ENCODE measurements at places on chromosomes 5 and 9.

GRCh38 chr9:23858234-23858633, 32.2 kb upstream of the ELAVL2 start:
- no peak for DNase-seq

DNA sequence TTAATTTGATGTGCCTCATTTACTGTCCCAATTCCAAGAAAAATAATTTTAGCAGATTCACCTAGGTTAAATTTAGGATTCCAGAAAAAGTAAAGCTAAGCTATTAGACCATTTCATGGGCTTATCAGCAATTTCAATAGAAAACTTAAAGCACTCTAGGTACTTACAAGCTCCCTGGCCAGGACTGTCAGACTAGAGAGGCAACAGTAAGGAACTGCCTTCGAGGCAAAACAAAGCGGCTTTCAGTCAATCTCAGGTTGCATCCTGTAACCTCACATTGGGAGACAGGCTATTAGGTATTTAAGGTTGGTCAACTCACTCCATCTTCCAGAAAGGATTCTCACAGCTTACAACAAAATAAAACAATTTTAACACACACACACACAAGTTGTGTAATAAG, 48.7 kb upstream of the FSD1L start:
- DNase-seq: no peak

- no peak for DNase-seq
These were observed 86.5 kb downstream of the DAP start for GRCh38 chr5:10674582-10674981.

GRCh38 chr9:86885232-86885631, 62.1 kb downstream of the GAS1 start:
- no peak for DNase-seq

GRCh38 chr5:160297776-160298175, 14.6 kb downstream of the CCNJL start:
- DNase-seq: no peak

GRCh38 chr9:122144836-122145591, 14.6 kb downstream of the NDUFA8 start:
- DNase-seq: no peak

DNA sequence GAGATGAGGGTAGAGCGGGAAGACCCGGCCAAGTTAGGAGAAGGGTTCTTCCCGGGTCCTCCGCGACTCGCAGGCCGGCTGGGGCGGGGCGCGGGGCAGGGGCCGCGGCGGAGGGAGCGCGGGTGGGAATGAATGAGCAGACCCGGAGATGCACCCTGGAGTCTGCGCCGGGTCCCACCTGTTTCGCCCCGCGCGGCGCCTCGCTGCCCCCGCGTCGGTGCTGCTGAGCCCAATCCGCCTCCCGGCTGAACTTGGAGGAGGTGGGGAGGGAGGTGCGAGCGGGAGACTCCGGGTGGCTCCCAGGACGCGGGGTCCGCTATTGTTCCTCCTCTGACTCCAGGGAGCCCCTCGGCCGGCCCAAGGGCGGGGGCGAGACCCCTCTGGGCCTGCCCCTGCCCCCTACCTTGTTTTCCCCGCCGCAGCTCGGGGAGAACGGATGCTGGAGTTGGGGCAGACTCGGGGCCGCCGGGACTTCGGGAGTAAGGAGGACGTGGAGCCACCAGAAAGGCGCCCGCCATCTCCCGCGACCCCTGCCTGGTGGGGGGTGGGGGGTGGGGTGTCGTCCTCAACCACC, 659 bp downstream of the RAI14 start:
- DNase-seq: no peak

GRCh38 chr5:97229196-97229595, 46.1 kb upstream of the RIOK2 start:
- no peak for DNase-seq

GRCh38 chr5:126917918-126918614, 112.3 kb downstream of the MARCHF3 start:
- DNase-seq: no peak

GRCh38 chr5:175219366-175219765, 224.6 kb downstream of the DRD1 start:
- DNase-seq: no peak

DNA sequence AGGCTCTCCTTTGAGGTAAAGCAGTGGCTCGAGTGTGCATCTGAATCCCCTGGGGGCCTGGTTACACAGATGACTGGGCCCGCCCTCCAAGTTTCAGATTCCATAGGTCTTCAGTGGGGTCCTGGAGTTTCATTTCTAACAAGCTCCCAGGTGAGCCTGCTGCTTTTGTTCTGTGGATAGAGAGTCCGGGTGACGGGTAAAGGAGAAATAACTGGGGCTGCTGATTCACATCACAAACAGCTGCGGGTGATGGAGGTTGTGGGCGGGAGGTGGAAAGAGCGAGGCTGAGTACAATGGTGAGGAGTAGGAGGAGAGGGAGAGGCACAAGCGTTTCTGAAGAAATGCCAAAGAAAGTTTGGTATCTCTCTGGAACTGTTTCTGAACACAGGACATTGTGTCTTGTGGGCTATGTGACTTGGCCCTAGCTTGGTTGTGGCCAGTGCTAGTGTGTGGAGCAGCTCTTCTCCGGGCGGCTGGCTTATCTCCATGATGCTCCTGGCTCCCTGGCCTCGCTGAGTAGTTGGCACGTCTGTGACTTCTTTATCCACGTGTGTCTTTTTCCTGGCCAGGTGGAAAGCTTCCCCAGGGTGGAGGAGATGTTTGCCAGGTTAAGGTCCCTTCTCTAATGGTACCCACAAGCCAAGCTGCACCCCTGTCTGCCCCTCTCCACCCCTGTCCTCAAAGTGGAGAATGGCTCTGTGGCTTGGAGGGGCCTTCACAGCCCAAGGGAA, 61.7 kb downstream of the HSPA4 start:
- peak; percentile 48 for DNase-seq

DNA sequence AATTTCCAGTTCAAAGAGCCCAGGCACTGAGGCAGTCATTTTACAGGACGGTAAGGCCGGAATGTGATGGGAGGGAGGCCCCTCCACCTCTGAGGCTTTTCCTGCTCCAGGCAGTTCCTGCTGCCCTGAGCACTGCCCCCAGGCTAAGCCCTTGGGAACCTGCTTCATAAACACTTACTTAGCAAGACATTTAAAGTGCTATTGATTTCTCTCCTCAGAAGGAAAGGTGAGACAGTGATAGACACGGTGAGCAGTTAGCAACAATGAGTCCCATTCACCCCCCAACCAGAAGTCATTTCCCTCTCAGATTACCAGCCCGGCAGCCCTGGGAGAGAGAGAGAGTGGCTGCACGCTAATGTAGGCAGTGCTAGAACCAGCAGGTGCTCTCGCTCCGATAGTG, 462.5 kb downstream of the SPOCK1 start:
- no peak for DNase-seq

DNA sequence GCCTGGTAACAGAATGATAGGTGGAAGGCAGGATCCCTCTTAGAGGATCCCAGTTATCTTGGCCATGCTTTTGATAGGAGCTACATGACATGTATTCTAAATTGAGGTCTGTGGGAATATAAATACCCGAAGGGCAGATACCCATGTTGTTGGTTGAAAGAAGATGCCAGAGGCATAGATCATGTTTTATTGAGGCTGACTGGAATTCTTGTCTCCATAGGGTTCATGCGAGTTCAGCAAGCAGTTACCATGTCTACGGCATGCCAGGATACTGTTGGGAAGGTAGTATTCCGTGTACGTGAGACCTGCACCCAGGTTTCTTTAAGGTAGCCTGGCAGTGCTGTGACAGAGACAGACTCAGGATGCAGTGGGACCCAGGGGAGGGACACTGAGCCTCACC, 230.7 kb downstream of the NR3C1 start:
- DNase-seq: no peak

DNA sequence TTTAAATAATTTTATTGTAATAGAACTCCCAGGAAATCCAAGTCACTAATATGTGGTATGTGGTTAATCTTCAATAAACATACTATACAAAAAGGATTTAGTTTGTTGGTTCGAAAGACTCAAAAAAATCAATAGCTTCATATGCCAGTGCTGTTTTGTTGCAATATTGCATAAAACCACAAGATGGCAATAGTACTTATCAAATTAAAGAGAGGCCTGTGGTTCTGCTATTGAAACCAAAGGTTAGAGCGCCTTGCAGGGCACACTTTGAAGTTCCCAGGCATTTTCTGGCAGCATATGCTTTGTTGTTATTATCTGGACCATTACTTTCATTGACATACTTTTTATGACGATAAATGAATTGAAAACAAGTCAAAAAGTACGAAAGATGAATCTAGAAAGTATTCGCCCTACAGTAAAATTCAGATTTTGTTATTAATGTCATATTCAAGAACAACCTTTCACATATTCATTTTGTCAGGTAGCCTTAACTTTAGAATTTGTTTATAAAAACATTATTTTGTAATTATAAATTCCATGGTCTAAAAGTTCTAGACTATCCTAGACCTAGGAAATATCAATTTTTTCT, 316.3 kb downstream of the MCTP1 start:
- DNase-seq: peak; percentile 65

DNA sequence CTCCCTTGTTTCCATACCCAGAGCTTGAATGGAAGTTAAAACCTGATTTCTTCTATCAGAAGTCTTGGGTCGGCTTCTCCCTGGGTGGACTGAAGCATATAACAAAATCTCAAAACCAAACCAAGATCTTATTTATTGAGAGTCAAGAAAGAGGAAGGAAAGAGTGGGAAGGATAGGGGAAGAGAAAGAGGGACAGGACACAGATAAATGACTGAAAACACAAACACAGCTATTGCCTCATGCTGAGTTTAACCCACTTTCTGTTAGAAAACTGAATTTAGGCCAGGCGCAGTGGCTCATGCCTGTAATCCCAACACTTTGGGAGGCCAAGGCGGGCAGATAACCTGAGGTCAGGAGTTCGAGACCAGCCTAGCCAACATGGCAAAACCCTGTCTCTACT, 92.9 kb downstream of the PALM2AKAP2 start:
- DNase-seq: no peak

- no peak for DNase-seq
These were observed 136.2 kb upstream of the LPCAT1 start for GRCh38 chr5:1660001-1660400.

DNA sequence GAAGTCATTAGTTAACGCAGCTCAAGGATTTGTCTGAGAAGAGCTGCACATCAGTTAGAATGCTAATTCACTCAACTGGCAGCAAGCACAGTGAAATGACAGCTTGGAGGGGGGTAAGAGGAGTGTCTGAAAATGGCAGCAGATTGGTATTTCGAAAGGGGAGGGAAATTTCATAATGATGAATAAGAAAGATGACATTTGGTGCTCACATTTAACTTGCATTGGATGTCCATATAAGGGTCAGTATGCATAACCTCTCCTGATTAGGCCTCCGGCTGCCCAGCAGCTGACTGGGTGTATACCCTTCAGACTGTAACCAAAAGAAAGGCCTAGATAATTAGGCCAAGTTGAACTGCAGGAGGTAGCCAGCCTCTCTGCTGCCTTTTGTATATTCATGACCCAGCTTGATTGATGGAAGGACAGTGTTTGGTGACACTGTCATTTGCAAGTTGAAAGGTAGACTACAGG, 131.0 kb downstream of the PBX3 start:
- DNase-seq: no peak

DNA sequence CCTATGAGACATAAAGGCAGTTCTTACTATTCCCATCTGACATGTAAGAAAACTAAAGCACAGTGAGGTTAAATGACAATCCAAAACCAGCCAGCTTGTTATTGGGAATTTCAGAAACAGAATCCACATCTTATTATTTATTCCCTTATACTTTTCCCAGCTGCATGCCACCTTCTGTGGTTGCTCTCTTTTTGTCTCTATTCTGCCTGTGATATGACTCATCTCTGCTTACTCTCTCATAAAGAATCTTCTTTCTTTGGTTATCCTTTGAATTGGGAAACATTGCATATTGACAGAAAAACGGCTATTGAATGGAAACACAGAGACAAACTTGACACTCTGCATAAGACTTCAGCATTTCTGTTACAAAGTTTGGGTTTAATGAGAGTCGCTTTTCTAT, 183.2 kb downstream of the TLR4 start:
- DNase-seq: no peak

GRCh38 chr5:17625686-17626085, 6.2 kb upstream of the TAF11L13 start:
- no peak for DNase-seq

GRCh38 chr9:125932012-125932411, 184.8 kb downstream of the PBX3 start:
- DNase-seq: no peak

DNA sequence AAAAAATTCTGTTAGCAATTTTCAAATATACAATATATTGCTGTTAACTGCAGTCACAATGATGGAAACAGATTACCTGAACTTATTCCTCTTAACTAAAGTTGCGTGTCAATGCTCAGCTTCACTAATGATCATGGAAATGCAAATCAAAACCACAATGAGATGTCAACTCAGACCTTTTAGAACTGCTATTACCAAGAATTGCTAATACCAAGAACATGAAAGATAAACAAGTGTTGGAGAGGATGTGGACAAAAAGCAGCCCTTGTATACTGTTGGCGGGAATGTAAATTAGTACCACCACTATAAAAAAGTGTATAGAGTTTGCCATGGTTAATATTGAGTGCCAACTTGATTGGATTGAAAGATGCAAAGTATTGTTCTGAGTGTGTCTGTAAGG, 1409.7 kb upstream of the CDH18 start:
- DNase-seq: no peak

DNA sequence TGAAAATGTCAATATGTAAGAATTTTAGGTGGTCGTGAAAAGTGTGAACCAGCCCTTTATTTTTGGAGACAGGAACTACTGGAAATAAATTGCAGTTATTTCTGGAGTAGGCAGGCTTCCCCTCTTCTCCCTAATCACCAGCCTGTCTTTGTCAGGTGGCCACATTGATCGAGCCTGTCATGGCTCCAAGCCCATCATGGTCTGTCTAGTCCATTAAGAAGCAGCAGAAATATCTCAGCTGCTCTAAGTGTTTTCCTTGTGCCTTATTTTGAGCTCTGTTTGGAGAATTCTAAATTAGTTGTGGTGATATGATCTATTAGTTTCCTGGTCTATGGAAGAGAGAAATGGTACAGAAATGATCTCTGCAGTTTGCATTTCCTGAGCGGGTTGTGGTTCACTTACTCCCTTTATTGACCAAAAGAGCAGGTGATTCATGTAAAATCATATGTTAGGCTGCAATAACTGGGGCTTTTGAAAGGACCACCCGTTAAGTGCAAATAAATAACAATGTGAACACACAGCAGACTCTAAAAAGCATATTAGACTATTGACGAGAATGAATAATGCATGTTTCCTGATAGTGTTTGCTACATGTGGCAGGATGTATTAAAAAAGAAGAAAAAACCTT, 42.3 kb downstream of the BASP1 start:
- no peak for DNase-seq

DNA sequence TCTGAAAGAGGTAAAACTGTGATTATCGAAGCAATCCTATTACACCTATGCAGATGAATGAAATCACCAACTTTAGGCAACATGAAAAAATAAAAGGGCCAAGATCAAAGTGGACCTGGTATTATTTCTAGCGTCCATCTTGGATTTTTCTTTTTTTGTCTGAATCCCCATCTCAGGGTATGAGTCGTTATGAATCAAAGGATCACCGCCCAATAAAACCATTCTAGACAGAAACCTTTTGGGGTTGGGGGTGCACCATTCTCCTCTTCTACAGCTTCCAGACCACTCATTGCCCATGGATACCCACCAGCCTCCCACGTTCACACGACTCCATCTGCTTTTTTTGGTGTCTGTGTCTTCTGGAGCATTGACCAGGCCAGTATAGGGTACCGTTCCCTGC, 33.4 kb downstream of the MAP1B start:
- no peak for DNase-seq
